Mammary epithelial cell (primary cell): ENCODE measurements at places on chromosomes 4 and X. TPM values are rescaled to one million over a fixed set of nuclear protein-coding genes. Genes with fewer than 3 reads are reported as not detected.
A peak's percentile ranks its signal among the peaks of the same experiment; 100 is the strongest.

DNA sequence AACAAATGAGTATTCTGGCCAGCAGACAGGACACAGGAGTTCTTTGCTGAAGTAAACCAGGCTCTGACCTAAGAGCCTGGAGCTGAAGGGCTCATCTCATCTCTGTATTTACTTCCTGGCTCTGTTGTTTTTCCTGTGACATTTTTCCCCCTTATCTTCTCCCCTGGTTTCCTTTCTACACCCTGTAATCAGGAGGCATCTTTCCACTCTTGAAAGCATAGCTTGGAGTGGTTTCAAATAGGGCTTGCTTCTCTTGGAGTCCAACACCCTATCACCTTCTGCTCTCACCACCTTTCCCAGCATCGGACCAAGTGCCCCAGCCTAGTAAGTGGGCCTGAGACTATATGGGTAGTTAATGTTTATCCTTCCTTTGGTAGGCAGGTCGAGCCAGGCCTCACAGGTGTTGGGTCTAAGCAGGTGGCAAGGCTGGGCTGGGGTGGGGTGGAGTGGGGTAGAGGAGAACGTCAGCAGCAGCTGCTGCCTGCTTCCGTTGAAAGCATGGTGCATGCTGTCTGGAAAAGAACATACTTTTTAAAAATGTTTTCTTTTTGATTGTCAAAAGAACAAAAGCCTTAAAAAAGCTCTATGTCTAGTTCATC is 1.2 kb downstream of the DRP2 start:
- DNase-seq = no peak

GRCh38 chr4:74990276-74990875 is 57.5 kb downstream of the PARM1 start:
- no peak for DNase-seq

GRCh38 chrX:118552121-118552900 is 56.7 kb downstream of the DOCK11 start:
- peak; percentile 63 for DNase-seq

GRCh38 chr4:12586242-12587006 is 897.7 kb downstream of the RAB28 start:
- DNase-seq = no peak

DNA sequence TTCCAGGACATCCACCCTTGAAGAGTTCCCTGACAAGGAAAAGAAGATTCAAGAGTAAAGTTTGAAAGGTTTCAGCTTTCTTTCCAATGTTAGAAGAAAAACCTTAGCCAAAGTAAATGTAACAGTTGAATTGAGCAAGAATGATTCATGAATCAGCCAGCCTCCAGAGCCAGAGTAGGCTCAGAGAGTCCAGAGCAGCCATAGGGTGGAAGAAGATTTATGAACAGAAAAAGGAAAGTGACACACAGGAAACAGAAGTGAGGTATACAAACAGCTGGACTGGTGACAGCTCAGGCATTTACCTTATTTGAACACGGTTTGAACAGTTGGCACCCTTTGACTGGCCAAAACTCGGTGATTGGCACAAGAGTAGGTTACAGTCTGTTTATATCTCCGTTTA is 63.2 kb downstream of the QDPR start:
- peak; percentile 32 for DNase-seq

GRCh38 chr4:122959981-122960610 is 37.7 kb upstream of the NUDT6 start:
- DNase-seq = no peak

- DNase-seq = no peak
These were observed 97.0 kb upstream of the LDB2 start for GRCh38 chr4:16995451-16995850.

- DNase-seq = no peak
These were observed 10.7 kb upstream of the BRS3 start for GRCh38 chrX:136477026-136477425.

DNA sequence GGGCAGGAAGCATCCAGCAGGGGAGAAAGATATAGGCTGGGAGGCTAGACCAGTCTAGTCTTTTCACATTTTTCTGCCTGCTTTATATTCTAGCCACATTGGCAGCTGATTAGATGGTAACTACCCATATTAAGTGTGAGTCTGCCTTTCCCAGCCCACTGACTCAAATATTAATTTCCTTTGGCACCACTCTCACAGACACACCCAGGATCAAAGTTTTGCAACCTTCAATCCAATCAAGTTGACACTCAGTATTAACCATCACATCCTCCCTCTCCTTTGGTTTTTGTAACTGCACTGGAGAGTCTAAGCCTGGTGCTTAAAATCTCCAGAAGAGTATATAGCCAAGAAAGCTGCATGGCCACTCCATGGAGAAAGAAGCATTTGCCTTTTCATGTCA is 560.4 kb downstream of the GRXCR1 start:
- no peak for DNase-seq

DNA sequence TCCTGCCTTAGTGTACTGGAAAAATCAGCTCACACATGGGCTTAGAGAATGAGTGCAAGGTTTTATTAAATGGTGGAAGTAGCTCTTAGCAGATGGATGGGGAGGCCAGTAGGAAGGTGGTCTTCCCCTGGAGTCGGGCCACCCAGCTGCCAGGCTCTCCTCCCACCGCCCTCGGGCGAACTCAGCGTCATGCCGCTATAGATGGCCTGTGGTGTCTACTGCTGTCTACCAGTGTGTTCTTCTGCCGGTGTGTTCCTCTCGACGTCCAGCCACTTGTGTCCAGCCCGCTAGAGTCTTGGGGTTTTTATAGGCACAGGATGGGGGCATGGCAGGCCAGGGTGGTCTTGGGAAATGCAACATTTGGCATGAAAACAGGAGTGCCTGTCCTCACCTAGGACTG is 198.7 kb upstream of the NDST3 start:
- DNase-seq = no peak

GRCh38 chrX:47854474-47854873 is 17.8 kb downstream of the ZNF81 start:
- DNase-seq = peak; percentile 14

DNA sequence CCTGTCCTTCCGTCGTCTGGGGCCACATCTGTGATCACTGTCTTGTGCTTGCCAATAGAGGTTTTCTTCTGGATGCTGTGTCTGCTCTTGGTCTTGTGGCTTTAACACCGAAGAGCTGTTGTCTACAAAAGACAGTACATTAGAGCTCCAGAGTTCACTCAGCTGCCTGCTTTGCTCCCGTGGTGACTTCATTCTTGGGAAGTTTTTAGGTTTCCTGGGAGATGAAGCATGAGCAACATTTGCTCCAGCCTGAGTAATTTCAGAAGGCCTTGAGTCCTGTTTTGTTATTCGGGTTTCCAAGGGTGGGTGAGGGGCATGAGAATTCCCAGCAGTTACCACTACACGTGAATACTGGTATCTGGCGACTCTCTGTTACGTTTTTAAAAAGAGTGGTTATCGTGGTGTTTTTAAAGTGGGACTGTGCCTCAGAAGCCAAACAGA is 189.2 kb downstream of the SHROOM3 start:
- DNase-seq = peak; percentile 94

Gene JADE1
- 3.3 TPM for polyA plus RNA-seq

Gene TRPC3
- not detected for polyA plus RNA-seq

Gene NAP1L3
- polyA plus RNA-seq = 0.08 TPM

Gene NCBP2L
- polyA plus RNA-seq = not detected

Gene REPS2
- polyA plus RNA-seq = 2.3 TPM

Gene SCML2
- 0.63 TPM for polyA plus RNA-seq

Gene LRP2BP
- 0.12 TPM for polyA plus RNA-seq

Gene ATOH1
- not detected for polyA plus RNA-seq

Gene CENPVL1
- polyA plus RNA-seq = not detected

Gene SLC34A2
- 0.08 TPM for polyA plus RNA-seq

Gene ASB5
- polyA plus RNA-seq = 0.01 TPM

Gene ADH1A
- polyA plus RNA-seq = not detected

Gene SHROOM2
- polyA plus RNA-seq = 8.7 TPM

Gene CSAG1
- not detected for polyA plus RNA-seq

Gene SMIM10L2A
- polyA plus RNA-seq = 2.3 TPM
